Amniotic stem cell (primary cell): ENCODE measurements at places on chromosomes 12 and 14.
A peak's percentile ranks its signal among the peaks of the same experiment; 100 is the strongest.

- no peak for DNase-seq
Measured at GRCh38 chr12:46005823-46006222, 15.4 kb upstream of the SCAF11 start.

DNA sequence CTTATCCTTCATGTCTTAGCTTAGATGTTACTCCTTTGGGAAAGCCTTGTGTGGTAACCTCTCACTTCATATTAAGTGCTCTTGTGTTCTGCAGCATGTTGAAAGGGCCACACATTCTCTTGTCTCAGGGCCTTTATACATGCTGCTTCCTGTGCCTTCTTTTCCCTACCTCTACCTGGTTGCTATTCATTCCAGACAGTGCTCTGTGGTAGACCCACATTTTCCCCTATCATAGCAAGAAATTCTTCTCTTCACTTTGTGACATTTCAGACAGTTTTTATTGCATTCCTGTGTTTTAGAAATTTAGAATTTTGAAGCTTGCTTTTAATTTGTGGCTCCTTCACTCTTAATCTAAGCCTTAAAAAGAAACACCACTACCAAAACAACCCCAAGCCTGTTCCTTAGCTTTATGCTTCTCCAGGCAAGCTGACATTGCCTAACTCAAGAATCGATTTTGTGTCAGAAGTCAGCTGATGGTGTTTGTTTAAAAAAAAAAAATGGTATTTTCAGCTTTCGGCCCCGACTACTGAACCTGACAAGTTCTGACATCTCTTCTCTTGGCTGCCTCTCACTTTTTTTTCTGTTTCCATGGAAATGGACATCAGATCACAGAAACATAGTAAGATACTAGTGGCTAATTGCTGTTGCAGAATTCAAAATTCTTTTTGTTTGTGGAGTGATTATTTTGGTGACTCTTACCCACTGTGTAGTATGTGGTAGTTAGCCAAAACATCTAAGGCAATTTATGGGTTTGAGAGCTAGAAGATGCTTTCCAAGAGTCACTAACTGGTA, 156.3 kb downstream of the NUBPL start:
- DNase-seq = no peak

GRCh38 chr14:91387951-91388381, 29.7 kb downstream of the CCDC88C start:
- no peak for DNase-seq

GRCh38 chr12:21476949-21477348, 24.5 kb downstream of the RECQL start:
- DNase-seq = peak; percentile 15

DNA sequence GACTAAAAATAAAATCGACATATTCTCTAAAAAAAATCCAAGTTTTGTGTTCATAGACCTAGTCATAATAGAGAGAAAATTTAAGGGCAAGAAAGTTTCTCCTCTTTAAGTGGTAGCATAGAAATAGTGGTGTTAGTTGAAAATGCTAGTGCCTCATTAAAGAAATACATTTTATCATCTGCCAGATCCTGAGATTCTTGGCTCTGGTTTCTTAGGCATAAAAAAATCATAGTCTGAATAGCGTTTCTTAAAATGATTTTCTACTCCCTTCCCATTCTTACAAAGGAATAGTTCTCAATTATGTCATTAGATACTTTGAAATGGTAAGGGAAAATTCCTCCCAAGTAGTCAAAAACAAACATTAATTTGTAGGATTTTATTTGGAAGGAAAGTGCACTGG, 212.8 kb downstream of the NELL2 start:
- no peak for DNase-seq

DNA sequence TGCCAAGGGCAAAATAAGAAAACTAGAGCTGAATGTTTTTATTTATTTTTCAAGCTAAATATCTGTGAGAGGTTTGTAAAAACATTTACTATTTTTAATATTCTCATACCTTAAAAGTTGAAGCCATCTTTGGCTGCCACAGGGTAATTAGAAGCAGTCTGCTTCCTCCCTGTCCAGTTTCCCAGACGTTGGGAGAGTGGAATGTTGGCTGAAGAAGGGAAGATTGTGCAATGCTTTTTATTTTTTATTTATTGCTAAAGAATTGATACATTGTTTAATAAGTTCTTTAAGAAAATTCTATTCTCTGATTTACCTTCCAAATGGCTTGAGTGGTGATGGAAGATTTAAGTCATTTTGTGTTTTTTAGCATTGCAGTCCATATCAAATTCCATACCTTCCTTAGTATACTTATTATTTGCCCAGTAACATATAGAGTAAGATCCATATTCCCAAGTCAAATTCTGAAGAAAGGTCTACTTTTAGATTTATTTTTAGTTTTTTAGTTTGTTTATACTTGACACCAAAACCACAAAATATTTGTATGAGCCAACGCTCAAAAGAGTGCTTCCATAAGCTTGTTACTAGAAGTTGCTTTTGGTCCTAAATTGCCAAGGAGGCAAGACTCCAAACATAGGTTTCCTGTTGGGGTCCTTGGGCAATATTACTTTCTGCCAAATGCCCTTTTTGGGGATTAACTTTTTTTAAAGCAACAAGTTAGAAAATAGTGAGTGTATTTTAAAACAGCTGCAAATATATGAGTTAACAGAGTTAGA, 124.0 kb upstream of the CPM start:
- no peak for DNase-seq
